ENCODE measurements at places on chromosomes 7 and 10.

- no peak for DNase-seq
Observed at GRCh38 chr7:113076703-113077102, 9.9 kb downstream of the GPR85 start.

- peak; percentile 16 for DNase-seq
Observed at GRCh38 chr7:131424219-131424822, 96.6 kb downstream of the MKLN1 start.

GRCh38 chr10:86613905-86614304, 40.4 kb upstream of the OPN4 start:
- DNase-seq: no peak

- no peak for DNase-seq
Observed at GRCh38 chr7:4769761-4770160, 5.7 kb upstream of the AP5Z1 start.

- DNase-seq: no peak
Observed at GRCh38 chr7:8536431-8536830, 103.0 kb downstream of the NXPH1 start.

DNA sequence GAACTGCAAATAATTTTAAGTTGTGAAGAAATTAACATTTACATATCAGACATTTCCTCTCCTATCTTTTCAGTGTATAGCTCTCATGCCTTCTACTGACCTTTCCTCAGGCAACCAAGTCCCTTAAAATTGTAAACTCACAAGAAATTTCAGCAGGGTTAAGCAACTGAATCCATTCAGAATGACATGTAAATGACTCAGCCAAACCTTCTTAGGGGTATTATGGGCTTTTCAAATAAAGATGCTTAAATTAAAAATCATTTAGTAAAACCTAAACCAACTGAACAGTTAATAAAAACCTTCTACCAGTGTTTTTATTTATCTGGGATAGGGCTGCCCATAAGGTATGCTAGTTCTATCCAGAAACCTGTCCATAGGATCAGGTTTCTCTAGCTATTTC, 20.7 kb downstream of the WAPL start:
- no peak for DNase-seq

GRCh38 chr7:83162402-83163256, at the start of gene PCLO:
TSS of gene PCLO (minus strand) at chr7:83162884. CDS start at chr7:83162592, 292 bp downstream.
- DNase-seq: peak; percentile 92

DNA sequence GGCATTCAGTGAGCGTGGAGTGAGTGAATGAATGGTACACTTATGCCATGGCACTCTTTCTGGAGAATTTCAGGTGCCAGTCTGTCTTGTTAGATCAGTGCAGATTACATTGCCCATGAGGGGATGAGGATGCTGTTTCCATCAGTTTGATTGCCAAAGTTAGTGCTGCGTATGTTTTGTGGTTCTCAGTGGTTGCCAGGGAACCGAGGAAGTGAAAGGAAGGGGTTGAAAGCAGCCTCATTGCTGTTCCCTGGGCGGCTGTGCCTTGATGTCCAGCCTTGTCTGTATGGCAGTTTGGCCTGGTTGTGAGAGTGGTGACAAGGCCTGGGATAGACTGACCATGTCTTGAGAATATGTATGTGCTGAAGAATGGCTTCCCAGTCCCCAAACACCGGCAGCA, 30.2 kb downstream of the WBP1L start:
- DNase-seq: no peak

- no peak for DNase-seq
Observed at GRCh38 chr7:98228801-98229200, 17.6 kb downstream of the BHLHA15 start.

DNA sequence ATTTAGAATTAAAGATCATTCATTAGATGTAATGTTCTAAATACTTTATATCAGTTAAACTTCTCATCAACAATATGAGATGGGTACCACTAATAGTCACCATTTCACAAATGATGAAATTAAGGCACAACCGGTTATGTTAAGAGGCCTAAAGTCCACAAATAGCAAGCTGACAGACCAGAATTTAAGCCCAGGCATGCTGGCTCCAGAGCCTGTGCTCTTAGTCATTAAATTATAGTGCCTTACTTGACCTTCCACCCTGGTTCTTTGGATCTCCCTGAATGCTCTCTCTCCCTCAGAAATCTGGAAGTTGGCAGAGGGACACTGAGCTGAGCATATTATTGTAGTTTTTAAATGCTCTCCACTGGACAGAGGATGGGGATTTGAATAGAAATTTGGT, 3.6 kb downstream of the LIPN start:
- no peak for DNase-seq

GRCh38 chr7:6032167-6032566, 991 bp downstream of the ANKRD61 start:
- no peak for DNase-seq

DNA sequence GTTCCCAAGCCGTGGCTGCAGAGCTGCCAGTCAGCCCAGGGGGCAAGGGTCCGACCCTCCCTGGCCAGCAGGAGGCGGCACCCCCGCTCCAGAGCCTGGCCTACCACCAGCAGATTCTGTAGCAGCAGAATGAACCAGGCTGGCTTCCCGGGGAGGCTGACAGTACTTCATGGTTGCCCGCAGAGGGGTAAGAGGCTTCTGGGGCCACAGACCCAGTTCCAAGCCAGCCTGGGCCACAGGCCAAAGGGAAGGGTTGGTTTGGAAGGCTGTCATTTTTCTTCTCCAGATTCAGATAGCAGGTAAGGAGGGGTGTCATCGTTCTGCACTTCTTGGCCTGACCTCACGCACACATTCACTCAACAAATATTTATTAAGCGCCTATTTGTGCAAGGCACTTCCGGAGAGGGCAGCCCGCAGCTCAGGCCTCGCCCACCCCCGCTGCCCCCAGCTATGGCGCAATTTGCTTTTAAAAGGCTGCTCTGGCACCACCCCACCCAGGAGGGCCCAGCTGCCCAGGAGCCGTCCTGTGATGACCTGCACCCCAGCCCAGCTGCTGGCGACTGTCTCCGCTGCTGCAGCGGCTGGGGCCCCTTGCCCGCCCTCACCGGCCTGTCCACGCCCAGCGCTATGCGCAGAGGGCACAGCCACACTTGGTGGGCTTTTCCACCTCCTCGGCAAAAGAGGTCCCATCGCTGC, 168.5 kb downstream of the LCOR start:
- peak; percentile 11 for DNase-seq

DNA sequence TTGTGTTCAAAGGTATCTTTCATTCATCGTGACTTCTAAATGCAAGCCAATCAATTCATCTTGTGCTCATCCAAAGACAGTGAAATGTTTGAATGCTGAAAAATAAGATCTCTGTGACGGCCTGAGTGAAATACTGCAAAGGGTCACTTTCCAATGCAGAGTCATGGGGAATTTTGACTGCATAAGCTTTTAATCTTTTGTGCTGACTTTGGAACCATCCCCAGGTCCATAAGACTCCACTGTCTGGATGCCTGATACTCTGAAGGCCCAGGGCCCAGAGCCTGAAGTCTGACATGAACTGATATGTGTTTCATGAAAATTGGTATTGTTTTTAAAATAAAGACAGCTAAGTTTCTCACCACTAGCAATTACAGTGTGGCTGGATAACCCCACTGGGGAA, 39.0 kb downstream of the PPP1R3C start:
- DNase-seq: no peak

DNA sequence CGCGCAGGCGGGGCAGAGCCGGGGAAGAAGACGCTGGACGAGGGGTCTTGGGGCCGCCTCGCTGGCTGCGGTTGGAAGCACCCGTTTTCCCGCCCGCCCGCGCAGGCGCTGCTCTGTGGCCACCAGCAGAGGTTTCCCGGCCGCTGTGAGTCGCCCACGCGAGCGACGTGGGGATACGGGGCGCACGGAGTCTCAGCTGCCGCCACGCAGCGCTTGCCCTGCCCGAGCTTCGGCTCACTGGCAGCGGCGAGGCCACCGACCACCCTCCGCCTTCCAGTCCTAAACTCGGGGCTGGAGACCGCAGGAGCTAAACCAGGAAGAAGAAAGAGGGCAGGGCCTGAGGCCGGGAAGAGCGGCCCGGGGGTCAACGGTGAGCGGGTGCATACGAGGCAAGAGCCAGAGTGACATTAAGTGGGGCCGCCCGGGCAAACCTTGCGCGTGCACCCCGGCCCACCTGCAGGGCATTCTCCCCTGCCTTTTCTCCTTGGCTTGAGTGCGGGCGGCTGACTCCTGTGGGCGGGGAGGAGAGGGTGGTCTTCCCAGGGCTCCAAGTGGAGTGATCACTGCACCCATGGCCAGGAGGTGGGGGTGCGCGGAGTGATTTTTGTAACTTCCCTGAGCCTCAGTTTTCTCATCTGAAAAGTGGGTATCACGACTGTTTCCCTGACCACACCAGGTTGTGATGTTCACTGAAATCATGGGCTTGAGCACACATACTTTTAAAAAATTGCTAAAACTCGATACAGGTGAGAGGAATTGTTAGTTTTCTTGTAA, 7.1 kb upstream of the EMX2 start:
- DNase-seq: no peak

GRCh38 chr7:149375234-149376008, 85.4 kb downstream of the ZNF777 start:
- DNase-seq: no peak

DNA sequence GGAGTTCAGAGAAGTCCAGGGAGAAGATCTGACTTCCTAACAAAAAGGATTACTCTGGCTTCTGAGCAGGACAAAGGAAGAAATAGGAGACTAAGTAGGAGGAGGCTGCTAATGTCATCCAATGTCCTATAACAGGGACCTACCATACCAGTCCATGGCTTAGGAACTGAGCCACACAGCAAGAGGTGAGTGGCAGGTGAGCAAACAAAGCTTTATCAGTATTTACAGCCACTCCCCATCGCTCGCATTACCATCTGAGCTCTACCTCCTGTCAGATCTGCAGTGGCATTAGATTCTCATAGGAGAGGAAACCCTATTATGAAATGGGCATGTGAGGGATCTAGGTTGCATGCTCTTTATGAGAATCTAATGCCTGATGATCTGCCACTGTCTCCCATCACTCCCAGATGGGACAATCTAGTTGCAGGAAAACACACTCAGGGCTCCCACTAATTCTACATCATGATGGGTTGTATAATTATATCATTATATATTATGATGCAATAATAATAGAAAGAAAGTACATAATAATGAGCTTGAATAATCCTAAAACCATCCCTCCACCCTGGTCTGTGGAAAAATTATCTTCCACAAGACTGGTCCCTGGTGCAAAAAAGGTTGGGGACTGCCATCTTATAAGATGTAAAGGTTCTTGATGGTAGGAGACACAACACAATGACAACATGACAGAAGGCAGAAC, 487.4 kb downstream of the PLXDC2 start:
- no peak for DNase-seq

- DNase-seq: no peak
Observed at GRCh38 chr7:64877714-64878610, 25.1 kb upstream of the ZNF273 start.

- DNase-seq: no peak
Observed at GRCh38 chr10:75009426-75009825, 102.0 kb upstream of the SAMD8 start.

Data from NCI-H446 (cell line).